Dorsolateral prefrontal cortex (tissue), 122 donors: ENCODE measurements at places on chromosomes 16 and 17. TPM values are rescaled to one million over a fixed set of nuclear protein-coding genes. Genes with fewer than 3 reads are reported as not detected.

CNTNAP1 gene
- total RNA-seq = 94.9 TPM

GRCh38 chr16:89449726-89450335 lies 40.5 kb downstream of the ANKRD11 start:
- no peak for DNase-seq

TMEM132E gene
- total RNA-seq = 12.8 TPM

- no peak for DNase-seq
These were observed 16.3 kb downstream of the SOX9 start for GRCh38 chr17:72137161-72137560.

GRCh38 chr17:9286434-9286833 lies 265.1 kb downstream of the NTN1 start:
- no peak for DNase-seq

GRCh38 chr17:40950176-40950575 lies 12.7 kb upstream of the KRT23 start:
- DNase-seq = no peak

GRCh38 chr16:62462971-62463370 lies 426.7 kb upstream of the CDH8 start:
- DNase-seq = no peak

GRCh38 chr16:75909746-75910145 lies 183.5 kb upstream of the CPHXL start:
- no peak for DNase-seq

GRCh38 chr17:60887614-60888028 lies 210.0 kb downstream of the BCAS3 start:
- DNase-seq = no peak

GRCh38 chr16:74264811-74265210 lies 31.8 kb upstream of the PSMD7 start:
- no peak for DNase-seq

GRCh38 chr17:50094753-50095619 lies at the start of gene PDK2:
Gene PDK2, plus strand, starts transcription at chr17:50095351. Its CDS starts 85 bp downstream, at chr17:50095436.
- peak; percentile 98 for DNase-seq

DNA sequence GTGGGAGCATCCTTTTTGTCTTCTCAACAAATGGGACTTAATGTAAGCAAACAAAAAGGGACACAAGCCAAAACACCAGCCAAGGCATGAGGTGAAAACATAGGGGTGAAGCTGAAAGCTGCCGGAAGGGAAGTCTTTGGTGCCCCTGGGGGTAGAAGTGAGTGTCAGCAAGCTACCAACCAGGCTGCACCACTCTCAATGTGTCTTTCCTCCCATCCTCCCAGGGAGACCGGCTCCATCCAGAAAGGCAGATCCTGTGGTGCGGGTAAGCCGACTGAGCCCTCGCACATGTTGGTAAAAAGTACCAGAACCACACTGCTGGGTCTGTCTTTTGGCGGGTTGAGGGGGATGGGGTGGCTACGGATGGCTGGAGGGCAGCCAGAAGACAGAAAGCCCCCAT lies 52.0 kb upstream of the SREBF1 start:
- DNase-seq = no peak

UQCRC2 gene
- total RNA-seq = 223 TPM

GRCh38 chr17:10058921-10059683 lies 139.3 kb downstream of the GAS7 start:
- DNase-seq = no peak

ANKRD40CL gene
- not detected for total RNA-seq

- DNase-seq = no peak
These were observed 3.1 kb upstream of the WWOX start for GRCh38 chr16:78096386-78096785.

INPP5K gene
- total RNA-seq = 39.9 TPM

PIRT gene
- 6.2 TPM for total RNA-seq

- DNase-seq = no peak
These were observed 11.1 kb downstream of the CA10 start for GRCh38 chr17:52147431-52147830.
